Esophagus muscularis mucosa (tissue), 4 donors: ENCODE measurements at places on chromosomes 7 and 10. TPM values are rescaled to one million over a fixed set of nuclear protein-coding genes. Genes with fewer than 3 reads are reported as not detected.

GRCh38 chr10:7084280-7085005 lies 326.4 kb downstream of the SFMBT2 start:
- H3K4me1 ChIP-seq = peaks cover 70% of the 10 kb centered on the region
- H3K27me3 ChIP-seq = no peaks in the 10 kb centered on the region
- no peak overlapping the region for H3K4me3 ChIP-seq

GRCh38 chr7:106611911-106612310 lies 49.0 kb downstream of the CCDC71L start:
- H3K36me3 ChIP-seq = no peaks in the 10 kb centered on the region
- no peak overlapping the region for H3K27ac ChIP-seq
- no peak for DNase-seq
- no peak overlapping the region for H3K4me3 ChIP-seq

DNA sequence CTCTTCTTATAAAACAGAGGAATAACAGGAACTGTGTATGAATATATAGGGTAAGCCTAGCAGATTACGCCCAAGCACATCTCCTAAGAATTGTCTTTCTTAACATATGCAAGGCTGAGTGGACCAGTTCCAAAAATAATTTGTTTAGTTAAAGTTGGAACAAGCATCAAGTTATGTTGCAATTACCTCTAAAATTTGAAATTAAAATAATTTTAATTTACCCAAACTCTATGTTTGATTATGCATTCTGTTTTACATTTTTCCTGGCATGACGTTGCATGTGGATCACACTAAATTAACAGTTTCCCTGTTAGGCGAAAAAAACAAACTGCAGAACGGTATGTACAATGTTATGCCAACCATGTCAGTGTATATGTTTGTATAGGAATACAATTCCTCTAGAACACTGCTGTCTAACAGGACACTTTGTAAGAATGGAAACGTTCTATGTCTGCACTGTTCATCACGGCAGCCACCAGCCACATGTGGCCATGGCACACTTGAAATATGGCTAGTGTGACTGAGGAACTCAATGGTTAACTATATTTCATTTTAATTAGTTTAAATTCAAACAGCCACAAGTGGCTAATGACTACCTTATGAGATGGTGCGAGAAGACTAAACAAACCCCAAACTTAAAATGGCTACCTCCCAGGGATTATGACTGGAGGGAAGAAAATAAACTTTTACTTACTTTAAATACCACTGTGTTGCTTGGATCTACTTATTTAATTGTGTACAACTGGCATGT lies 281.1 kb upstream of the KLF14 start:
- H3K27me3 ChIP-seq = no peaks in the 10 kb centered on the region
- H3K27ac ChIP-seq = no peak overlapping the region
- peaks cover 99% of the 10 kb centered on the region for H3K4me1 ChIP-seq
- H3K4me3 ChIP-seq = no peak overlapping the region

- no peaks in the 10 kb centered on the region for H3K27me3 ChIP-seq
- no peak for DNase-seq
- no peaks in the 10 kb centered on the region for H3K4me1 ChIP-seq
- no peaks in the 10 kb centered on the region for H3K36me3 ChIP-seq
These were observed 885.7 kb upstream of the CELF2 start for GRCh38 chr10:10132009-10132408.

The AZGP1 gene
- 2.8 TPM for total RNA-seq
